Thoracic aorta endothelial cell (primary cell): ENCODE measurements at places on chromosomes 2 and 18. TPM values are rescaled to one million over a fixed set of nuclear protein-coding genes. Genes with fewer than 3 reads are reported as not detected.

ADRA2B gene
- total RNA-seq = not detected in 2 replicates

TNFRSF11A gene
- 3.6 and 5.5 TPM in 2 replicates for total RNA-seq

HS6ST1 gene
- 15.6 and 20.5 TPM in 2 replicates for total RNA-seq

FSHR gene
- total RNA-seq = not detected in 2 replicates

SPEG gene
- 0.43 and 0.80 TPM in 2 replicates for total RNA-seq

RUFY4 gene
- not detected in 2 replicates for total RNA-seq

BOLL gene
- total RNA-seq = not detected in 2 replicates

STPG4 gene
- total RNA-seq = 0.13 and 0.65 TPM in 2 replicates
